ENCODE measurements at places on chromosomes 3 and 15.

- DNase-seq: peak; percentile 10
Observed at GRCh38 chr15:73346735-73347312, 21.9 kb downstream of the HCN4 start.

DNA sequence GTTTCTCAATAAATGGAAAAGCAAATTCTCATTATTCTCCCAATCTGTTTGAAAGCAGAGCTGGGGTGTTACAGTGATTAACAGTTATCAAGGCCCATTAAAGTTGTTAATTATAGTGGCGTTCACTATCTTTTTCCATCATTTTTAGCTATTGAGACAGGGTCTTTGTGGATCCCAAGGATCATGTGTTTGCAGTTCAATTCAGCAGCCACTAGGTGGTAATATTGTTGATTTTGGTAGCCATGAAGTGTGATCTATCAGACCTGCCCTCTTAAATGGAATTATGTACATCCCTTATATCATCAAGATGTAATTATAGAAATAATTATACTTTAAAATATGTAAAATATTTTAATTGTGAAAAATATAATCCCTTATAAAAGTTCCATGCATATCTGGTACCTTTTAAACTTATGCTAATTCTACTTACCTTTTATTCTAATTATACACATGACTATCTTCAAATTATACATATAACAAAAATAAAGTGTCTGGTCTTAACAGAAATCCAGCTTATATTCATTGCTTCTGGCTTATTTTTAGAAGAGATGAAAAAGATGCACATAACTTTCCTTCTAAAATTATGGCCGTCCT lies 126.4 kb downstream of the GREM1 start:
- DNase-seq: no peak

- no peak for DNase-seq
Observed at GRCh38 chr3:189714991-189715961, 84.1 kb downstream of the TP63 start.

- no peak for DNase-seq
Observed at GRCh38 chr3:111668326-111668725, 73.2 kb upstream of the ZBED2 start.

DNA sequence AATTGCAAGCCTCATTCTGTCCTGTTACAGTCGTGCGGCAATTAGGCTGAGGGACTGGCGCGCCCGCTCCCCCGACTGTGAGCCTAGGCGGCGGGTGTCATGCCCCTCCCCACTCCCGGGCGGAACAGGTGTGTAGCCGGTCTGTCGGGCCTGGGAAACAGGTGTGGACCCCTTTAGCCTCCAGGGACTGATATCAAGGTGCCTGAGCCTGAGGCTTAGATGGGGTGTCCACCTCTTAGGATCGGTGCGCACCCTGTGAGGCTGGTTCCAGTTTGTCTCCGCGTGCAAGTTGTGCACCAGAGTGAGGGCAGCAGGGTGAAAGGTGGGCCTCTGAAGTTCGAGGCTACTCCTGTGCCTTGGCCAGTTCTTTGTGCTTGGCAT lies 686 bp downstream of the VPS8 start:
- DNase-seq: no peak

DNA sequence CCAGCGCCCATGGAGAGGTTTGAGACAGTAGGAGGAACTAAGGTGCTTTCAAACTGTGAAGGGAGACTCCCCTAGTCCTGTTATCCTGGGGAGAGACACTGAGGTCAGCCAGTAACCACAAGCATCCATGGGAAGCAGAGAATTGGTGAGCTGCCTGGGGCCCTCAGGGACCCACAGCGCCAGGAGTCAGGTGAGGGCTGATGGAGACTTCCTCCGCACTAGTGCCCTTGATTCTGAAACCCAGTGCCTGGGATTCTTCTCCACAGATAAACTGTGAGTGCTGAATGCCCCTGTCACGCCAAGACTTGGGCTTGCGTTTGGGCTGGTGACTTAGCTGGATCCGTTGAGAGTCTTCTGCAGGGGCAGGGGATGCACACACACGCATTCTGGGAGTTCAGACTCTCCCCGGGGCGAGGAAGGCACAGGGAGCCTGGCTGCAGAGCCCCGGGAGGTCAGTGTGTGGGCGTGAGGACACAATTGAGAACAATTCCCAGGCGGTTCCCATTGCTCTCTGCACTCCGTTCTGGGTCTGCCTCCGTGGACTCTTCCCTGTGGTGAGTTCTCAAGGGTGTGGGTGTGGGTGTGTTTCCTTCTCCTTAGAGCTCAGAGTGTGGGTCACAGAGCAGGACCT lies 37.9 kb upstream of the SLCO2A1 start:
- DNase-seq: no peak

DNA sequence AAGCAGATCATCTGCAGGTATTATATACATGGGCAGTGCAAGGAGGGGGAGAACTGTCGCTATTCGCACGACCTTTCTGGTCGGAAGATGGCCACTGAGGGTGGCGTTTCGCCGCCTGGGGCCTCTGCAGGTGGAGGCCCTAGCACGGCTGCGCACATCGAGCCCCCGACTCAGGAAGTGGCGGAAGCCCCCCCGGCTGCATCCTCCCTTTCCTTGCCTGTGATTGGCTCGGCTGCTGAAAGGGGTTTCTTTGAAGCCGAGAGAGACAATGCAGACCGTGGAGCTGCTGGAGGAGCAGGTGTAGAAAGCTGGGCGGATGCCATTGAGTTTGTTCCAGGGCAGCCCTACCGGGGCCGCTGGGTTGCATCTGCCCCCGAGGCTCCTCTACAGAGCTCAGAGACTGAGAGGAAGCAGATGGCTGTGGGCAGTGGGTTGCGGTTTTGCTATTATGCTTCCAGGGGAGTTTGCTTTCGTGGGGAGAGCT lies 639 bp downstream of the MKRN3 start:
- DNase-seq: no peak

DNA sequence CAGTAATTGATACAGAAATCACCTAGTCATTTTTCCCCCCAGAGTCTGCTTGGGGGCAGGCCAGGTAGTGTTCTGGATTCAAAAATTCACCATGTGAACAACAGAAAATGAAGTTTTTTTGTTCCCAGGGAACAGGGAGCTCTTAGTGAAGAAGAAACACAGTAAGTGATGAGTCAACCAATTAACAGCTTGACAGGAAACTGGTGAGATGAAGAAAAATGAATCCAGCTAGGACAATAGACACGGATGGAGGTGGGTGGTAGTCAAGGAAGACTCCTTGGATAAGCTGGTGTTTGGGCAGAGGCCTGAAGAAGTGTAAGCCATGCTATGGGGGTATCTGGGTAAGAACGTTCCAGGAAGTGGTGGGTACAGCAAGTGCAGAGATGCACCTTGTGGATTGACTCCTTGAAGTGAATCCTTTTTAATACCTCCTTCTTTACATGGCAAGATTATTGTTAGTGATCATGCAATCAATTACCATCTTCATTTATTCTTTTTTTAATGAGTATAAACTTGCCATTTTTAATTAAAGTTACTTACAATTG lies 339.9 kb upstream of the RGMA start:
- DNase-seq: no peak

DNA sequence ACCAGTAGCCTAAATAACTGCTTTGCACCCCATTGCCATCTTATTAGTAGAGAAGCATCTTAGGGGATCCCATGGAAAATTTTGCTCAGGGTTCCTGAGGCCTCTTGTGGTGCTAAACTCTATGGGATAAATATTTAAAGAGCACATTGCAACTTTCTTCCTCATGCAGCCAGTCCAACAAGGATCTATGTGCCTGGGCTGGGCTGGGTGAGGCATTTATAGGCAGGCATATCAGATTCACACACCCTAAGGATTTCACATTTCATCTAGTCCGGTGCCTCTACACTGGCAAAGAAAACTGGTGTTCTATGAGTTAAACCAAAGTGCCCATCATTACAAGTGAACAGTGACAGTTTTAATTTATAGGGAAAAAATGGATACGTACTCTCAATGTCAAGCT lies 512.3 kb downstream of the EDEM1 start:
- DNase-seq: no peak

GRCh38 chr3:155138677-155139076 lies 58.6 kb downstream of the MME start:
- no peak for DNase-seq

Data from stimulated activated CD4-positive, alpha-beta T cell treated with anti-CD3 and anti-CD28 coated beads, Interleukin-1b, Interleukin-23, amount 100 ng/mL, for 1 hour (primary cell).